D341Med (cell line): ENCODE measurements at places on chromosomes 5 and 9.
A peak's percentile ranks its signal among the peaks of the same experiment; 100 is the strongest.

GRCh38 chr9:84808416-84808815 lies 138.9 kb downstream of the NTRK2 start:
- DNase-seq, result no peak

DNA sequence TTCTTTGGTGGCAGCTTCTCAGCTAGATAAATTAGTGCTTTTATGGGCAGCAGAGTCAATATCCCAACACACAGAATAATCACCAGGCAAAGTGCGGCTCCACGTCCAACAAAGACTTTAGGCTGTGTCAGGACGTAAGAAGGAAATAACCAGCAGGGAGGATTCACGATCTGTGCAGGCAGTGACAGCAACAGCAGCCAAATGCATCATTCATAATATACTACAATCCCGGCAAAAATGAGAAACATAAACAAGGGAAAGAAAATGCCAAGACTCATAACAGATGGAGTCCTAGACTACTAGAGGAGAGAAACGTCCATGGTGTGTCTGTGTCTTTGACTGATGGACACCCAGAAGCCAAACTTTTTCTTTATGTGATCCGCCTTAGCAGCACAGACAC lies 100.7 kb downstream of the LMNB1 start:
- no peak for DNase-seq

GRCh38 chr5:172823840-172824362 lies 10.2 kb upstream of the ERGIC1 start:
- DNase-seq, result no peak

DNA sequence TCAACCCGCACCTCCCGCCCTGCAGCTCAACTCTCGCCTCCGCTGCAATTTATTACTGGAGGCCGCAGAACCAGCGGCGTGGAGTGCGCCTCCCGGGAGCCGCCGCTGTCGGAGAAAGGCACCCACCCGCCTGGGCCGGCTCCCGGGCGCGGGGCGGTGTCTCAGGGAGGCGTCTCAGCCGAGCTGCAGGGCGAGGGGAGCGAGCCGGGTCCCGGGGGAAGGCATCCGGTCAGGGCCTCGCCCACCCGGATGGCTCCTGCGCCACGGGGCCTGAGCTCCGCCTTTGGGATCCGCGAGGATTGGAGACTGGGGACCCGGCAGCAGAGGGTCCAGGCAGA lies 32.9 kb downstream of the TSPAN17 start:
- no peak for DNase-seq

DNA sequence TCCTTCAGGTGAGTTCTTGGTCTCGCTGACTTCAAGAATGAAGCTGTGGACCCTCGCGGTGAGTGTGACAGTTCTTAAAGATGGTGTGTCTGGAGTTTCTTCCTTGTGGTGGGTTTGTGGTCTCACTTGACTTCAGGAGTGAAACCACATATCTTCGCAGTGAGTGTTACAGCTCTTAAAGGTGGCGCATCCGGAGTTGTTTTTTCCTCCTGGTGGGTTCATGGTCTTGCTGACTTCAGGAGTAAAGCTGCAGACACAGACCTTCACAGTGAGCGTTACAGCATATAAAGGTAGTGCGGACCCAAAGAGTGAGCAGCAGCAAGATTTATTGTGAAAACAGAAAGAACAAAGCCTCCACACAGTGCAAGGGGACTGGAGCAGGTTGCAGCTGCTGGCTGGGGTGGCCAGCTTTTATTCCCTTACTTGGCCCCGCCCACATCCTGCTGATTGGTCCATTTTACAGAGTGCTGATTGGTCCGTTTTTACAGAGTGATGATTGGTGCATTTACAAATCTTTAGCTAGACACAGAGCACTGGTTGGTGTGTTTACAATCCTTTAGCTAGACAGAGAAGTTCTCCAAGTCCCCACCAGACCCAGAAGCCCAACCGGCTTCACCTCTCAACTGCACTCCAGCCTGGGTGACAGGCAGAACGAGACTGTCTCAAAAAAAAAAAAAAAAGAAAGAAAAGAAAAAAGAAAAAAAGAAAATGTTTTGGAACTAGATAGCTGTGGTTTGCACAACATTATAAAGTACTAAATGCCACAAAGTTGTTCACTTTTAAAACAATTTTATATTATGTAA lies 9.1 kb upstream of the ERMP1 start:
- DNase-seq, result no peak

DNA sequence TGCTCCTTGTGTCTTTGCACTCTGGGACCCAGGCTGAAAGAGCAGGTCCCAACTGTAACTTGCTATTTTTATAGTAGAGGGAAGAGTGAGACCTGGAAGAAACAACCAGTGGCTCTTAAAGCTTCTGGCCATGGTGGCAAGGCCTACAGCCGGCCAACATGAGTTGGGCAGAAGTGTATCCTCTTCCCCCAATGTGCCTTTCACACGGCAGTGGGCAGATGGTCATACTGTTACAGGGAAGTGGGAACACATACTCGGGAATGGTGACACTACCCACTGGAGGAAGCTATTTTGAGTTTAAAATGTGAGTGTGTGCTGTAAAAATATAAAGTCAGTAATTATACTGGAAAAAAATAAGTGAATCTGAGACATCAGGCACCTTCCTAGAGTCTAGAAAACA lies 116.0 kb downstream of the MVB12B start:
- DNase-seq, result no peak

- DNase-seq, result no peak
Observed at GRCh38 chr9:35114840-35115628, 628 bp downstream of the ATOSB start.

DNA sequence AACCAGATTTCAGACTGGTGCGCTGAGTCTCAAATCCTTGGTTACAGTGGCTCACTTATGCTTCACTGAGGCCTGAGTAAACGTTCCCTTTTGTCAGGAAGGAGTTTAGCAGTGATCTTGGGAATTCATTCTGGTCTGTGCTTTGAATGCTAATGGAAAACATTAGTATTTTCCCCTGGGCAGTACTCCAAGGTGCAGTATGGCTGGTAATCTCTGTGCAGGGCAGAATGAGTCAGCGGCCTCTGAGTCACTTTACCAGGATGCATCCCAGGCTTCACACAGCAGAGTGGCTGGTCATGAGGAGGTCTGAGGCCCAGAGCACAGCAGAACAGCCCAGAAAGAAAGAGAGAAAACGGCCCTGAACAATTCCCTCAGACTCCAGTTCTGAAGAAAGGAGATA lies 54.0 kb downstream of the PCA3 start:
- no peak for DNase-seq

DNA sequence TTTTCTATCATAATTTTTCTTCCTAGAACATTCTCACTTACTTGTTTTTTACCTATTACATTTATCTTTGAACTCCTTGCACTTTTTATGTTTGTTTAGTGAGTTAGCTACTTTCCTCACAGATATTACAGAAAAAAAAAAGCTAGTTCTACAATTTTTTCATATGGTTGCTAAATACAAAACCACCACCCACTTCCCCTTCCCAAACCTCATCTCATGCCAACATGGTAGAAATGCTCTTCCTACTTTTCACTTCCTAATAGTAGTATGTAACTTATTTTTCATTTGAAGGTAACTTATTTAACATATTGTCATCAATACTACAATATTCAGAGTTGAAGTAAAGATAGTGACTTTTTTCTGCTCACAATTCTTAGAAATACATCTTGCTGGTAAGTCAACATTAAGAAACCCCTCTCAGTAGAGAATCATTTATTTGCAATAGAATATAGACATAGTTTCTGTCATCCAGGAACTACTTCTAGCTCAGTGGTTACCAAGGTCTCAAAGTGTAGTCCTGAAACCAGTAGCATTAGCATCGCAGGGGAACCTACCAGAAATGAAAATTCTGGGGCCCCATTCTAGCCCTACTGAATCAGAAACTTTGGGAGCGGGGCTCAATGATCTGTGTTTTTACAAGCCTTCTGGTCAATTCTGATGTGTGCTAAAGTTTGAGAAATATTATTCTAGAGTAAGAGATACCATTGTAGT lies 1124.6 kb downstream of the DTWD2 start:
- DNase-seq, result no peak

DNA sequence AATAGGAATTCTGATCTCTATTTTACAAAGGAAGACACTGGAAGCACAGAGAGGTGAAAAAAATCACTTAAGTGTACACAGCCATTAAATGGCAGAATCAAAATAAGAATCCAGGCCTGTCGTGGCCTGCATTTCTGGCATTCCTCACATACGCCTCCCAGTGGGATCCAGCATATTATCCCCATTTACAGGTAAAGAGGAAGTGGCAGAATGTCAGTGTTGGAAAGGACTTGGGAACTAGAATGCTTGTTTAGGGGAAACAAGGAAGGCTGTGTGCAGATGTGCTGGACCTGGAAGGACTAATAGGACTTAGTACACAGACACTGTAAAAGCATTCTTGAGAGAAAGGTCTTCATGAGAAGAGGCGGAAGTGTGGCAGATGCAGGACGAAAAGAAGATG lies 241.8 kb downstream of the TRIM32 start:
- DNase-seq, result no peak

DNA sequence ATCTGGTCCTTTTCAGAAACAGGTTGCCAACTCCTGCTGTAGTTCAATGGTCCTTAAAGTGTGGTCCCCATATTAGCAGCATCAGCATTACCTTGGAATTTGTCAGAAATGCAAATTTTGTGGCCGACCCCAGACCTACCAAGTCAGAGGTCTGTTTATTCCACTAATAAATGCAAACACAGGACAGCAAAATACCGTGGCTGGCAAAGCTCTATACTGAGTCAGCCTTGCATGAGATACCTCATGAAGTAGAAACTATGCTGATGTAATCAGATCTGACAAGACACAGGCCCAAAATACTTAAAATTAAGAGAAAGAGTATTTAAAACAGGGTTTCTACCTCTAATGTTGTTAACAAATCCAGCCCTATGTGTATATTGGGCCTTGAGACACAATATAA lies 3.0 kb downstream of the GOLM1 start:
- no peak for DNase-seq

DNA sequence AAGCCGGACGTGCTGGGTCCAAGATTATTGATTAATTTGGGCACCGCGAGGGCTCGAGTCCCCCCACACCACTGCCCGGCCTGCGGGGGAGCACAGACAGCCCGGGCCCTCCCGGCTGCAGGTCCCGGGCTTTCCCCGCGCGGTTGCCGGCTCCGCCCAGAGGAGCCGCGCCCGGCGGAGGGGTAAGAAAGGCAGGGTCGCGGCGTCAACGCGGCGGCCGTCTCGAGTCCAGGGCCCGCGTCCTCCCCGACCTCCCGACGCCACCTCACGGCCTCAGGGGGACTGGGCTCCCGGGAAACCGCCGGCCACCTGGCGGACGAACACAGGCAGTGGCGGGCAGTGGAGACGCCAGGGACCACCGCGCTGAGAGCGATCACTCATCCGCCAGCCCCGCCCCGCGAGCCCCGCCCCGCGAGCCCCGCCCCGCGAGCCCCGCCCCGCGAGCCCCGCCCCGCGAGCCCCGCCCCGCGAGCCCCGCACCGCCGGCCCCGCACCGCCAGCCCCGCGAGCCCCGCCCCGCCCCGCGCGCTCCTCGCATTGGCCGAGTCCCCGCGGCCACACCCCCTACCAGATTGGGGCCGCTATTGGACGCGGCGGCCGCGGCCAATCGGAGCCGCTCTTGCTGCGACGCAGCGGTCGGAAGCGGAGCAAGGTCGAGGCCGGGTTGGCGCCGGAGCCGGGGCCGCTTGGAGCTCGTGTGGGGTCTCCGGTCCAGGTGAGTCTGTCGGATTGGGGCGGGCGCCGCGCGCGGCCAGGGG lies at the start of gene MRPL41:
Gene MRPL41, plus strand, starts transcription at position 616 of the 758 bp plus-strand sequence. CDS start 203 bp downstream, outside the sequence.
- DNase-seq, result peak; percentile 99

GRCh38 chr5:164958688-164959087 lies 1453.3 kb downstream of the MAT2B start:
- DNase-seq, result no peak

GRCh38 chr5:146165460-146165859 lies 17.0 kb downstream of the LARS1 start:
- no peak for DNase-seq

- DNase-seq, result no peak
Observed at GRCh38 chr5:62592558-62592957, 13.9 kb downstream of the LRRC70 start.

DNA sequence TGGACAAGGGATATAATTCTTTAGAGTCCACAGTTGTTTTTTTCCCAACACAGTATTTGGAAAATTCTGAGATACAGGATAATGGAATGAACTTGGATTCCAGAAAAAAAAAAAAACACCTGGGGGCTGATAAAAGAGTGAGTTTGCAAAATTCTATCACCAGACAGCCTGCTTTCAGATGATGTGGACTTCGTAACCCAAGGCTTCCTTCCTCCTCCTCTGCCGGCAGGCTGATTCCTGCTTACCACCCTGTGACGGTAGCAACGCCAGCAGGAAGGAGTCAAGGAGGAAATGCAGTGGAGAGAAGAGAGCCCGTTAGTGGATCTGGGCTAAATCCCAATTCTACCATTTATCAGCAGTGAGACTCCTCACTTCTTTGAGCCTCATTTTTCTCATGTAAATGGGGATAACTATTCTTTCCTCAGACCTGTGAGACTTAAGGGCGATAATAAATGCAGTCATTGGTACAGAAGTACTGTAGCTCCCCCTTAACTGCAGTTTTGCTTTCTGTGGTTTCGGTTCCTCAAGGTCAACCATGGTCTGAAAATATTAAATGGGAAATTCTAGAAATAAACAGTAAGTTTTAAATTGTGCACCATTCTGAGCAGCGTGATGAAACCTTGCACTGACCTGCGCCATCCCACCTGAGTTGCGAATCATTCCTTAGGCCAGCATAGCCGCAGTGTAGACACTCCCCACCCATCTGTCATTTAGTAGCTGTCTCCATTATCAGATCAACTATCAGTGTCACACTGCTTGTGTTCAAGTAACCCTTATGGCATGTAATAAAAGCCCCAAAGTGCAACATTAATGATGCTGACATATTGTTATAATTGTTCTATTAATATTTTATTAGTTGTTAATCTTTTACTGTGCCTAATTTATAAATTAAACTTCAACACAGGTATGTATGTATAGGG lies 71.4 kb downstream of the DCP2 start:
- no peak for DNase-seq

DNA sequence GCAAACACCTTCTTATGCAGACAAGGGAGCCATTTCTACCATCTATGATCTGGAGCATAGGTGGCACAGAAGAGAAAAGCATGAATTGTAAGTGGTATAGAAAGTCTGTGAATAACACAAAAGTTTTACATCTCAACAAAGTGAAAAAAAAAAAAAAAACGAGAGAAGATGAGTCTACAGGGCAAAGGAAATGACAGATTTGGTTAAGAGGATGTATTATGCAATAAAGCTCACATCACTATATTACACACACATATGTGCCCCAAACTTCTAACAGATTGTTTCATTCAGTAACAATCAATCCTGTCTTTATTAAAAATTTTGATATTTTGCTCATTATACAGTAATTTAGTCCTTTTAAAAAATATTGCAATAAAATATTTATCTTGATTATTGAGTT lies 49.8 kb downstream of the CERT1 start:
- DNase-seq, result no peak

GRCh38 chr5:132497488-132497997 lies 7.0 kb upstream of the IRF1 start:
- peak; percentile 14 for DNase-seq
